ENCODE measurements at places on chromosomes 3 and 15.

DNA sequence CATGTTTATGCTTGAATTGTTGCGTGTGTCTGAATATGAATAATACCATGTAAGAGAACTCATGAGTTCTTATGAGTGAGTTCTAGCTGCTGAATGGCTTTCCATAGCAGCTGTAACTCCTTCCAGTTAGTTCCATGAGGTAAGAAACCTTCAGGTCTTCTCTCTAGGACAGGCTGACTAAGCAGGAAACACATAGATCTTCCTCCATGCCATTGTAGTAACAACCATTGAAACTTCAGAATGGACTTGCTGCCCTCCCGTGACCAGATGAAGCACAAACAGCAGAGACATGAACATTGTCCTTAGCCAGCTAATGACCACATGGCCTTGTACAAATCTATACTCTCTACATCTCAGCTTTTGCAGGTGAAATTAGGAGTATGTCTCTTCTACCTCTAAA is 200.0 kb downstream of the ZNF385D start:
- DNase-seq, result no peak

DNA sequence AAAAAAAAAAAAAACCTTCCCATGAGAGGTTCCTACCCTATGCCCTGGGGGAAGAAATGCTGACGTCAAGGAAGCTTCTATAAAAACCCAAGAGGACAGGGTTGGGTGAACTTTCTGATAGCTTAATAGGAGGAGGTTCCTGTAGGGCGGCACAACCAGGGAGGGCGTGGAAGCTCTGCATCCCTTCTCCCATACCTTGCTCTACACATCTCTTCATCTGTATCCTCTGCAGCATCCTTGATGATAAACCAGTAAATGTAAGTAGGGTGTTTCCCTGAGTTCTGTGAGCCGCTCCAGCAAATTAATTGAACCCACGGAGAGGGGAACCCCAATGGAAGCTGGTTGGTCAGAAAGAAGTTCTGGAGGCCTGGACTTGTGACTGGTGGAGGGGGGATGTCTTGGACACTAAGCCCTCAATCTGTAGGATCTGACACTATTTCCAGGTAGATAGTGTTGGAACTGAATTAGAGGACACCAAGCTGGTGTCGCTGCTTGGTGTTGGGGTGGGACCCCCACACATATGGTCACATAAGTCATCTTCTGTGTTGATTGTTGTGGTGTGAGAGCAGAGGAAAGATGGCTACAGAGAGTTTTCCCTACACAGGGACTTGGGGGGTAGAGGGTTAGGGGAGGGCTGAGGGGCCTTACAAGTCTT is 91.5 kb downstream of the ST6GAL1 start:
- DNase-seq, result no peak

DNA sequence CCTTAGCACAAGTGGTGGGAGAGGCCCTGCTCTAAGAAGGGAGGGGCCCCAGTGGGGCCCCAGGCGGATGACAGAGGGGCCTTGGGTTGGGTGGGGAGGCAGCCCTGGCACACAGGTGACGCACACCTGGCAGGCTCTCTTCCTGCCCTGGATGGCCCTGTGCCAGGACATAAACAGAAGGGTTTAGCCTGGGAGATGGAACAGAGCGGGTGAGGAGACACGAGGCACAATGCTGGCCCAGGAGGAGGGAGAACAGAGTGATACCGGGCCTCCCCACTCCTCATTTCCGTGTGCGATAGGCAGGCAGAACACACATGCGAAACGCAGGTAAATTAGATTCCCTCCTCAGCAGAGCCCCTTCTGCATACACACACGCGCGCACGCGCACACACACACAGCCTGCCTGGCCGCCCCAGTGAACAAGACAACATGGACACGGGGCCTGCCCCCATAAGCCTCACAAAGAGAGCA is 39.8 kb downstream of the IDH2 start:
- DNase-seq, result no peak

GRCh38 chr3:119582178-119582577 is 2.9 kb downstream of the ADPRH start:
- no peak for DNase-seq

- no peak for DNase-seq
These were observed 29.6 kb downstream of the DCLK3 start for GRCh38 chr3:36734742-36735141.

DNA sequence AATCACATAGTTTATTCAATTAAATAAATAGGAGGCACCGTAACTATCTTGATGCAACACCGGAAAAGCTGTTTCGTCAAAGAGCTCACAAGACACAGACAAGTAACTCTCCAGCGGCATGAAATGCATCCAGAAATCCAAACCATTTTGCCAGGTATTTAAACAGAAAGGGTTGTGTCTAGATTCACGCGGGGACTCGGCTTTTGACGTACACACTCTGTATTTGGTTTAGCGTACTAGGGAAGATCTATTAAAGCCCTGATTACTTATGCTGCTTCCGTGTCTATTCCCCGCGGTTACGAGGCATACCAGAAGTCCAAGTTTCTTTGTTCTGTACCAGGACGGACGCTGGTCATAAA is 718 bp downstream of the BNIP2 start:
- no peak for DNase-seq

DNA sequence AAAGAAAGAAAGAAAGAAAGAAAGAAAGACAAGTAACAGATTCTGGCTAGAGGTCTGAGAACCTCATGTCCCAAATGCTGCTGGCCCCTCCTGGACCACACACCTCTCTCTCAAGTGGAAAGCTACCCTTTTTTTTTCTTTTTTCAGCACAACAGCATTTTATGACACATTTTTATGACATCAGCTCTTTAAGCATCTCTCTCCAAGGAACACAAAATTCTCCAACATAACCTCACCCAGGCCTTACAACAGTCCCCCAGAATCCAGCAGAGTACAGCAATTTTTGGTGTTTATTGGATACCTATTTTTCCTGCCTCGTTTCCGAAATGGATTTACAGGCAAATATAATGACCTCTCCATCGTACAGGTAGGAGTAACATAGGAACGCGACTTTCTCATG is 11.2 kb upstream of the NTRK3 start:
- DNase-seq, result no peak

GRCh38 chr15:24916305-24917009 is 38.3 kb upstream of the SNRPN start:
- DNase-seq, result no peak

- DNase-seq, result no peak
These were observed 19.3 kb upstream of the RAB6B start for GRCh38 chr3:133914839-133915600.

Measured in C1 segment of cervical spinal cord (tissue), 14 donors.